CD4-positive, CD25-positive, alpha-beta regulatory T cell (primary cell): ENCODE measurements at places on chromosomes 3 and 15. TPM values are rescaled to one million over a fixed set of nuclear protein-coding genes. Genes with fewer than 3 reads are reported as not detected.

- no peak for DNase-seq
Measured at GRCh38 chr15:44075535-44075934, 119.5 kb downstream of the FRMD5 start.

- DNase-seq: no peak
Measured at GRCh38 chr15:92840149-92840548, 60.0 kb upstream of the CHD2 start.

DNA sequence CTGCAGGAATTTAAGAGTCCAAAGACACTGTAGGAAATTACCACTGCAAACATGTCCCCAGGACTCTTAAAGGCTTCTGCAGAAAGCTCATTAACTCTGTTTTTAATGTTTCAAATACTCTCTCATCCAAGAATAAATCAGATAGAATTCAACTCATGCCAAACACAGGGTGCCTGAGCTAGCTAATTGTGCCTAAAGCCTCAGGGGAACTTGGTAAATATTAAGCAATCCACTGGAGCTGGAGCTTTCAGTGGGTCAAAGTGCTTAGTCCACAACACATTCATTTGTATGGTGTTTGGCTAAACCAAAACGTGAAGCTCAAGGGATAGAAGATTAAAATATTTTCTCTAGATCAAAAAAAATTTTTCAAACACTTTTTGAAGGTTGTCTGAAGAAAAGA, 131.4 kb downstream of the THRB start:
- DNase-seq: no peak

DNA sequence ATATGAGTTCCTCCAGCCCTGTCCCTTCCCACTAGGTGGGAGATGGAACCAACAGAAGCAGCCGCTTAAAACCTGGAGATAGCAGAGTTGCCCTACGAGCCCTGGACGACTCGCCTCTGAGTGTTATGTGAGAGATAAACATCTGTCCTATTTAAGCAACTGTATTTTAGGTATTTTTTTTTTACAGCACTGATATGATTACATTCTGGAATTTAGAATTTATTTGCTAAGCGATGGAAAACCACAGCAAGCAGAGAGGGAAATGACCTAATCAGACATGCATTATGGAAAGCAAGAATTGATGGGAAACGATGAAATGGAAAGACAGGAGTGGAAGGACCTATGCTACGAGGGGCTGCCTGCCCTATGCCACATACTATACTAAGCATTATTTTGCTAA, 379.0 kb upstream of the IL12A start:
- no peak for DNase-seq

Gene EFCAB12
- 2.2 TPM for total RNA-seq

DNA sequence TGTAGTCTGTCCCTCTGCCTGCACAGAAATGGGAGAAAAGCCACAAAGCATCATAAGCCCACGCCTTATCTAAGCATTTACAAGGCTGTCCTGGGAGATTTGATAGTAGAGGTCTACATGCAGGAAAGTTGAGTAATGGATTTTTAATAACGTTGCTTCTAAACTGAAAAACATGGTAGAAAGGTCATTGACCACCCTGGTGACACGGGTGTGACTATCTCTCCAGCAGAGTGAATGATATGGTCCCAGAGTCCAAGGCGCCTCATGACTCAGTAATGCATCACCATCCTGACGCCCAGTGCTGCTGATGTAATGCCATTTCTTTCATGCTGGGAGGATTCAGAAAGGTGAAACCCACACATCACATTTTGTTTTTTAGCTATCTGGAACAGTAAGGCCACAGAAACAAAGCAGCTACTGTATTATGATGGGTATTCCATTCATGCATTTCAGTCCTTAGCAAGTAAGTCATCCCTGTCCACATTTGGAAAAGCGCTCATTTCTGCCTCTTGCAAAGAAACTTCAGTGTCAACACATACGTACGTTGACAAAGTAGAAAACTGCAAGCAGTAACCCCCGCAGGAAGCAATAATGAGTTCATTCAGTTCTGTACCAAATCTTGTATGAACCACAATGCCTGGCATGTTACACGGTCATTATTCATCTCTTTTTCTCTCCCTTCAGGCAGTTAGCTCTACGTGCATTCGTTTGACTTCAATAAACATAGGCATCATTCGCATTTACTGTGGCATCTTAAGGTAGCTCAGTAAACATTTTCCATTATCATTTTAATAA, 483.5 kb downstream of the GABRG3 start:
- no peak for DNase-seq

Gene IRAK2
- 3.6 TPM for total RNA-seq

DNA sequence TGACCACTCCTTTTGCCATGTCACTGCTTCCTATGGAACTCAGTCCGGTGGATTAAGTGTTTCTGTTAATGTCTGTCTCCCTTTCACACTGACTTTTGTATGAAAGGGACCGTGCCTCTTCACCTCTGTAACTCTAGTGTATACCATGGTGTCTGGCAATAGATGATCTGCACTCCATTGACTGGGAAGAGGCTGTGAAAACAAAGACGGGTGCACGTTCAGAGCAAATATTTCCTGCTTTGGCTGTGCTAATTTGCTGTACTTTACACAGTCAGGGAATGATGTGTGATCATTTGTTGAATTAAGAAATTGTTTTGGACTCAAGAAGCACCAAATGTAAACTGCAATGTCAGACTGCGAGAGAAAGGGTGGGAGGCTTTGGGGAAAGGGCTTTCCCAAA, 315.2 kb downstream of the RORA start:
- DNase-seq: no peak

DNA sequence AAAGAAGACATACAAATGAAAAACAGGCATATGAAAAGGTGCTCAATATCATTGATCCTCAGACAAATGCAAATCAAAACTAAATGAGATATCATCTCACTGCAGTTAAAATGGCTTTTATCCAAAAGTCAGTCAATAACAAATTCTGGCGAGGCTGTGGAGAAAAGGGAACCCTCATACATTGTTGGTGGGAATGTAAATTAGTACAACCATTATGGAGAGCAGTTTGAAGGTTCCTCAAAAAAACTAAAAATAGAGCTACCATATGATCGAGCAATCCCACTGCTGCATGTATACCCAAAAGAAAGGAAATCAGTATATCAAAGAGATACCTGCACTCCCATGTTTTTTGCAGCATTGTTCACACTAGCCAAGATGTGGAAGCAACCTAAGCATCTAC, 165.8 kb downstream of the PLCL2 start:
- no peak for DNase-seq

GRCh38 chr3:109328202-109328601, 9.1 kb downstream of the DPPA4 start:
- no peak for DNase-seq

- no peak for DNase-seq
Measured at GRCh38 chr3:123692041-123692440, 107.2 kb upstream of the HACD2 start.

DNA sequence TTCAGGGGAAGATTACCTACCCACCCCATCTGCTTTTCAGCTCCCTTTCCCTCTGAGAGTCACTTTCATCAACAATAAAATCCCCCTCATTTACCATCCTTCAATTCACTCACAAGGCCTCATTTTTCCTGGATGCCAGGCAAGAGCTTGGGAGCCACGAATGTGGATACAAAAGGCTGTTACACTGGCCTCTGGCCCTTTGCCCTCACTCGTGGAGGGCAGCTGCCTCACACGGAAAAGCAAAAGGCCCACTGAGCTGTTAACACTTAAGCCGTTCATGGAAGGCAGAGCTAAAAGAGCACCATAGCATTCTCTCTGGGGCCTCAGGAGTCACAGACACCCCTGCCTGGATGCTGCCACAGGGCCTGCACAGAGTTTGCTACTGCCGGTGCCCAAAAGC, 102.4 kb upstream of the TUSC7 start:
- no peak for DNase-seq

- no peak for DNase-seq
Measured at GRCh38 chr3:46375218-46375617, 4.5 kb downstream of the CCR5 start.

DNA sequence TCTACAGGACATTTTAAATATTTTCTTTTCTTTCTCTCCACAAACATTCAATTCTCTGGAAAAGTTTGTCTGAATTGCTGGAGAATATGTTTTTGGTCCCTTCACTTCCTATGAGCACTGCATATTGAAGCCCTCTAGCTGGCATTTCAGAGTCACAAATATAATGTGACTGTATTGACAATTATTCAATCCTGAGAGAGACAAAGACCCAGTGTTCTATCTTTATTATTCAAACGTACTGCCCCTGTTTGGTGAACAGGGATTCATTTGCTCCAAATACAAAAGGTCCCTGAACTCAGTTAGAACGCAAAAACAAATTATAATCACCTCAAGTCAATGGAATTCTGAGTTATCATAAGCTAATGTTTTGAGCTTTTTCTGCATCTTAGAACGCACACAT, 173.1 kb upstream of the CDIN1 start:
- DNase-seq: no peak

DNA sequence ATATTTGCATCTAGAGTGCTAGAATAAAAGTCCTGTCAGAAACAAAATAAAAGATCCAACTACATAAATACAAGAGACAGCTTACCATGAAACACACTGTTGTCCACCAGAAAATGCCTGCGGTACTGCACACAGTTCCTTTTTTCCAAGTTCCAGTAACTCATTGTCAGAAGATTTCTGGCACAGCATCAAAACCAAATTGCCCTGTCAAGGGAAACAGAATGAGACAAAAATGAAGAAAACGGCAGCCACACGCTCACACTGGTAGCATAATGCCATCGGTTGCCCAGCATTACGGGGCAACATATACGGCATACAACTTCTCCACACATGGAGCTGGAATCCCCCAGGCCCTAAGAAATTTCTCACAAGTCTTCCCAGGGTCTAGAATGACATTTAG, 40.8 kb downstream of the PLCH1 start:
- no peak for DNase-seq

Gene PRRT3
- 4.7 TPM for total RNA-seq

Gene EIF5A2
- 12.8 TPM for total RNA-seq

DNA sequence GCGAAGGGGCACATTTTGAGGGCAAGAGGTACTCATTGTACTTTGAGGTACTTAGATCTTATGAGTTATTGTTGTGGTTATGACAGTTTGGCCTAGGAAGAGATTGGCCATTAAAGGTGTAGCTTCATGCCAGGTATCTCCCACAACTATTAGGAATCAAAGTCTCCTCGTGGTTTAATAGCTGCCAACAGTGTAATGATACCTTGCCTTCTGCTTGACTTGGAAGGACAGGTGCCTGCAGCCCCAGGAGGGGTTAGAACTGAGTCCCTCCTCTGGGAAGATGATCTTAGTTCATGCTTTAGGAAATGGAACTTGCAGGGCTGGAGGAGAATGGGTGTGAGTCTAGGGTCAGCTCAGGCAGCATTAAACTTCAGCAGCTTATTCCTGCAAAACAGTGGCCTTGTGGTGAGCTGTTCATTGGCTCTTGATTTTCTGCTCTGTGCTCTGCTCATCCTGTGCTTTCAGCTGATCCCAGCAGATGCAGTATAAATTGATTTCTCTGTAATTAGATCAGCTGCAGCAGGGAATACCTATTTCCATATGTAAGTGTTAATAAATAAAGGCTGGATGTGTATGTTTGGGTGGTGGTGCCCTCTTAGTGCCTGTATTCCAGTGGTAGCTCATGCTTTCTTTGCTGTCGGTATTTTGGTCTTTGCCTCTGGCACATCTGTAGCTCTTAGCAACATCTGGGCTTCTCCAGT, 40.5 kb downstream of the ZNF609 start:
- DNase-seq: no peak

Gene CLDN1
- 0.39 TPM for total RNA-seq

Gene ARID3B
- 63.5 TPM for total RNA-seq
